GM19239 (cell line): ENCODE measurements at places on chromosomes 3 and 15.

- no peak for DNase-seq
These were observed 70.4 kb downstream of the HES1 start for GRCh38 chr3:194206320-194206719.

DNA sequence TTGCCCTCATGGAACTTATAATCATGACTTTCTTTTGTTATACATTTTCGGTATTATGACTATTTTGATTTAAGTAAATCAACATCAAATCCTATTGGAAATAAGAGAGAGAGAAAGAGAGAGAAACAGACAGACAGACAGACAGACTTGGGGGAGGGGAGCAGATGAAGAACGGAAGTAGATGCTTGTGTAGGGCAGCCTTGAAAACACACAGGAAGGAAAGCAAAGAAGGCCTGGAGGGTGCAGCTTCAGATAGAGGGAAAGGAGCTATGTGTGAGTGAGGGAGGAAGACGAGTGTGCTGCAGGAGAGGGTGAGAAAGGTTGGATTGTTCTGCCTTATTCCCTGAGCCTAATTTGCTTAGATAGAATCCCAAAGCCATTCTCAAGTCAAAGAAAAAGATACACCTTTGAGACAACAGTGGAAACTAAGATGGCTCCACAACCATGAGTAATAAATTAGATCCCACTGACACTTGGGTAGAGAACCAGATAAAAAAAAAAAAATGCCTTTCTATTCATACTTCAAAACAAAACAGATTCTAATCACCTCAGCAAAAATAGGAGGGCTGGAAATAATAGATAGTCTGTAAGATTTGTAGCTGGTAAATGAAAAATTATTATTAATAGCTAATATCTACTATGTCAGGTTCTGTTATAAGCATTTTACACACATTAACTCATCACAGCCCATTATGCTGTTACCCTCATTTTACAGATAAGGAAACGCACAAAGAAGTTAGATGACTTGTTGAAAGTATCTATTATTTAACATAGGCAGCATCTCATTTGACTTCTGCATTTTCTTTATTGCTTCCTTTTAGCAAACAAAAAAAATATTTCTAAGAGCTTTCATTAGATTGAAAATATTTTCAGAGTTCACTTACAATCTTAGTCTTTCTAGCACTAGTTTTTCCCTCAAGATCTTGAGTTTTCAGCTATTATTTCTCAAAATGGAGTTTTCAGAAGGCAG is 214.1 kb downstream of the TNIK start:
- DNase-seq, result no peak

- DNase-seq, result no peak
These were observed 30.6 kb downstream of the ACAD9 start for GRCh38 chr3:128910006-128910405.

DNA sequence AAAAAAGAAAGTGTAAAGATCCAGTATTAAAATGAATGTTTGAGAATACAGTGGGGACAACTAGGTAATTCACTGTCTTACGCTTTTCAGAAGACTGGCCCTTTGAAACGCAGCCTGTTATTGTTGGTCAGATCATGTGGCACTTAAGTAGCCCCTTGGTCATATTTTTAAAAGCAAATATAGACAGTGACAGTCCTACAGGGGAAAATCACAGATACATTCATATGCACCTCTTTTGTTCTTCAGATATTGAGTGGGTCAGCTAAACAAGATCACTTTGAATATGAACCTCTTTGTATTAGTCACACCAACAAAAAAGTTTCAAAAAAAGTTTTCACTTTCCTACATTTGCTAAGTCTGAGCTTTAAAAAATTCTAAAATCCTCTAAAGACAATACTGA is 36.0 kb downstream of the TIGIT start:
- DNase-seq, result no peak
